ENCODE measurements at places on chromosomes 2 and 18.

DNA sequence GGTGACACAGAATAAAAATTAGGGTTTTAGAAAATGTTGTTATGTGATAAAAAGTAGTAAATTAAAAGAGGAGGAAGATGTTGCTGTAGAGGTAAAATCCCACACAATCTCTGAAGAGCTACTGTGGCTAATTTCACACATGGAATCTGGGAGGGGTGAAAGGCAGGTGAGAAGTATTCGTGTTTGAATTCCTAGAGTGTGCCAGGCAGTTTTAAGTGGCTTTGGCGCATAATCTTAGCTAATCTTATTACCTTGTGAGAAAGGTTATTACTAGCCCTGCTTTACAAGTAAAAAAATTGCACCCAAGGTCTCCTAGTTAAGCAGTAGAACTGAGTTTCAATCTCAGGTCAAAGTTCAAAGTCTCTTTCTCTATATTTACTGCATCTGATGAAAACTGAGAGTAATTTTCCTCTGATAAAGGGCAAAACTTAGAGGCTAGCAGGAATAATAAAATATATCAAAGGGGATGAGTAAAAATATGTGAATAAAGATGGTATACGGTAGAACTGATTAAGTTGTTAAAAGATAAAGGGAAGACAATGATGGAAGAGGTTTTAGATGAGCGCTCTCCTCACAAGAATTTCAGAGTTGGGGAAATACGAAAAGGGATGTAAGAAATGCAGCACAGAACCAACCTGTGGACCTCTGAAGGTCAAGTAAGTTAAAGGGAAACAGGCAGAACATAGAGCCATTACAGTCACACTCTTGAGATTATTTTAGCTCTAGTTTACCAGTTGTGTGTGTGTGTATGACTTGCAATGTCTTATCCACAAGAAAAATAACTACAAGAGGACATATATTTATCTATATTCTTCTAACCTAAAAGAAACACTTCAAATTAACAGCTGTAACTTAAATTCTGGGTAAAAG, 34.8 kb downstream of the GAREM1 start:
- DNase-seq, result no peak

GRCh38 chr2:20563833-20564232, 87.1 kb downstream of the HS1BP3 start:
- no peak for DNase-seq

- no peak for DNase-seq
Measured at GRCh38 chr18:48388478-48388877, 20.7 kb downstream of the ZBTB7C start.

DNA sequence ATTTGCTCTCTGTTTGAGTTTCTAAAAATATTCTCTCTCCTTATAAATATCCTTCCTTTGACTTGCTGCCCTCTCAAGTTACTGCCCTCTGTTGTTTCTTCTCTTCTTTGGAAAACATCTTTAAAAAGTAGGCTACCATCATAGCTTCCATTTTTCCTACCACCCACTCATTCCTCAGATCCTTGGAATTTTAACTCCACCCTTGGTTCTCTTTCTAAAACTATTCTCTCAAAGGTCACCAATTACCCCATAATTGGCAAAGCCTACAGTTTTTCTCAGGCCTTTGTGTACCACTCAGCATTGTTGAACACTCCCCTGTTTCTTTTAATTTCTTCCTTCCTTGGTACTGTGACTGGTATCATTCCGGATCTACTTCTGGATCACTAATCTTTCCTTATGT, 43.0 kb upstream of the ITGAV start:
- no peak for DNase-seq
